ENCODE measurements at places on chromosomes 16 and 17. TPM values are rescaled to one million over a fixed set of nuclear protein-coding genes. Genes with fewer than 3 reads are reported as not detected.
A peak's percentile ranks its signal among the peaks of the same experiment; 100 is the strongest.

- H3K36me3 ChIP-seq = peaks cover 4% of the 10 kb centered on the region
- DNase-seq = no peak
- H3K4me3 ChIP-seq = no peak overlapping the region
- H3K4me1 ChIP-seq = no peaks in the 10 kb centered on the region
- H3K27ac ChIP-seq = no peak overlapping the region
- H3K27me3 ChIP-seq = no peaks in the 10 kb centered on the region
Observed at GRCh38 chr17:21177854-21178600, 35.9 kb downstream of the TMEM11 start.

DNA sequence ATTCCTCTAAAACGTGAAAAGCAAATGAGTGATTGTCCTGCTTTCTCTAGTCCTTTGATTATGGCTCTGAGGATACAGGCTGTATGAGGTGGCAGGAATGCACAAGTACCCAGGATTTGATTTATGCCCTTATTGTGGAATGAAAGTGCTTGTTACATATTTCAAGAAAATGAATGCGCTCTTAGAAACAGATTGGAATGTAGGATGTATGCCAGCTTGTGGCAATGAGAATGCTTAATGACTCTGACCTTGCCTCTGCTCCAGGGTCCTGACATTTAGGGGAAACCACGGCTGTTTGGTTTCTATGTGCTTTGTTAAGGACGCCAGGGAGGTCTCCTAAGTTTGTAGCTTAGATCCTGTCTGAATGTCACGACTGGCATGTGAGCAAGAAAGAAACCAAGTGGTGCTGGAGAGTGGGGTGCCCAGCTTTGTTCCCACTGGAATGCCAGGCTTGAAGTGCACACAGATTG is 22.0 kb downstream of the PRCD start:
- peaks cover 57% of the 10 kb centered on the region for H3K4me1 ChIP-seq
- peaks cover 8% of the 10 kb centered on the region for H3K36me3 ChIP-seq
- H3K27me3 ChIP-seq = no peaks in the 10 kb centered on the region
- DNase-seq = no peak
- H3K27ac ChIP-seq = peak overlapping the region; percentile 68
- no peak overlapping the region for H3K4me3 ChIP-seq

- no peak overlapping the region for H3K4me3 ChIP-seq
- H3K27ac ChIP-seq = no peak overlapping the region
- DNase-seq = no peak
- no peaks in the 10 kb centered on the region for H3K27me3 ChIP-seq
- no peaks in the 10 kb centered on the region for H3K36me3 ChIP-seq
- no peaks in the 10 kb centered on the region for H3K4me1 ChIP-seq
Observed at GRCh38 chr16:17238285-17239028, 232.3 kb downstream of the XYLT1 start.

DNA sequence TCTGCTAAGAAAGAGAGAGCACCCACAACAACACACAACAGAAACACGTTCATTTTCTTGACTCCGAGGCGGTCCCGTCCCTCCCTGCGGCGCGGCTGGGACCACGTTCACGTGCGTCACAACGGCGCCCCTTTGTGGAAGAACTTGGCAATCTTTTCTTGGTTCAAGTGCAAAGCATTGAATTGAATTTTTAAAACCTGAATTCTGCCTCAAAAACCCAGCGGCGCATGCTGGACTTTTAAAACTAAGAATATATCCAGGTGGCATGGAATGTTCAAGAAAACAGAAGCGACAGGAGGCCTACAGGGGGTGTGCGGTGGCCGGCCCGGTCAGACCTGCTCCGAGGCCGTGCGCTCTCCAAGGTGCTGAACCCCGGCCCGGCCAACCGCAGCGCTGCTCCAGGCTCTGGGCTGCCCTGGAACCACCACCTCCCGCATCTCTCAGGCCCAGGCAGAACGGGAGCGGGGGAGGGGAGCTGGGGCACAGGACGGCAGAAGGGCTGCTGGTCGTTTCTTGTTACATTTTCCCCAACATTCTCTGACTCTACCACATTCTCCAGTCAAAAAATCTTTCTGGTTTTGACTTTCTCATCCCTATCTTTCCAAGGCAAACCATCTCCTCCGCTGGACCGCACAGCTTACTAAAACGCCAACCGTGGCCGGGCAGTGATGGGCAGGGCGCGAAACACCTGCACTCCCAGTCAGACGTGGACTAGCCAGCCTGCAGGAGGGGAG is 3.4 kb upstream of the HEXD start:
- peak; percentile 77 for DNase-seq
- H3K4me1 ChIP-seq = peaks cover 35% of the 10 kb centered on the region
- H3K4me3 ChIP-seq = no peak overlapping the region
- H3K27me3 ChIP-seq = no peaks in the 10 kb centered on the region
- H3K27ac ChIP-seq = no peak overlapping the region
- H3K36me3 ChIP-seq = no peaks in the 10 kb centered on the region

- H3K27ac ChIP-seq = no peak overlapping the region
- peaks cover 22% of the 10 kb centered on the region for H3K4me1 ChIP-seq
- DNase-seq = no peak
- H3K4me3 ChIP-seq = no peak overlapping the region
Observed at GRCh38 chr16:371515-372301, 1.4 kb upstream of the MRPL28 start.

- no peaks in the 10 kb centered on the region for H3K27me3 ChIP-seq
- no peak overlapping the region for H3K27ac ChIP-seq
- no peak for DNase-seq
Observed at GRCh38 chr17:76243826-76244679, 3.8 kb upstream of the RNF157 start.

- no peaks in the 10 kb centered on the region for H3K4me1 ChIP-seq
- H3K27ac ChIP-seq = no peak overlapping the region
- H3K4me3 ChIP-seq = no peak overlapping the region
Observed at GRCh38 chr17:44793885-44794842, 35.4 kb downstream of the ADAM11 start.

- peak; percentile 67 for DNase-seq
- H3K36me3 ChIP-seq = no peaks in the 10 kb centered on the region
- no peak overlapping the region for H3K27ac ChIP-seq
- no peaks in the 10 kb centered on the region for H3K27me3 ChIP-seq
- peaks cover 7% of the 10 kb centered on the region for H3K4me1 ChIP-seq
Observed at GRCh38 chr17:48678141-48678971, 44.0 kb downstream of the PRAC1 start.

- H3K36me3 ChIP-seq = no peaks in the 10 kb centered on the region
- H3K27ac ChIP-seq = no peak overlapping the region
- H3K4me3 ChIP-seq = no peak overlapping the region
- H3K4me1 ChIP-seq = peaks cover 32% of the 10 kb centered on the region
Observed at GRCh38 chr17:35729405-35729833, 2.0 kb upstream of the RASL10B start.

DNA sequence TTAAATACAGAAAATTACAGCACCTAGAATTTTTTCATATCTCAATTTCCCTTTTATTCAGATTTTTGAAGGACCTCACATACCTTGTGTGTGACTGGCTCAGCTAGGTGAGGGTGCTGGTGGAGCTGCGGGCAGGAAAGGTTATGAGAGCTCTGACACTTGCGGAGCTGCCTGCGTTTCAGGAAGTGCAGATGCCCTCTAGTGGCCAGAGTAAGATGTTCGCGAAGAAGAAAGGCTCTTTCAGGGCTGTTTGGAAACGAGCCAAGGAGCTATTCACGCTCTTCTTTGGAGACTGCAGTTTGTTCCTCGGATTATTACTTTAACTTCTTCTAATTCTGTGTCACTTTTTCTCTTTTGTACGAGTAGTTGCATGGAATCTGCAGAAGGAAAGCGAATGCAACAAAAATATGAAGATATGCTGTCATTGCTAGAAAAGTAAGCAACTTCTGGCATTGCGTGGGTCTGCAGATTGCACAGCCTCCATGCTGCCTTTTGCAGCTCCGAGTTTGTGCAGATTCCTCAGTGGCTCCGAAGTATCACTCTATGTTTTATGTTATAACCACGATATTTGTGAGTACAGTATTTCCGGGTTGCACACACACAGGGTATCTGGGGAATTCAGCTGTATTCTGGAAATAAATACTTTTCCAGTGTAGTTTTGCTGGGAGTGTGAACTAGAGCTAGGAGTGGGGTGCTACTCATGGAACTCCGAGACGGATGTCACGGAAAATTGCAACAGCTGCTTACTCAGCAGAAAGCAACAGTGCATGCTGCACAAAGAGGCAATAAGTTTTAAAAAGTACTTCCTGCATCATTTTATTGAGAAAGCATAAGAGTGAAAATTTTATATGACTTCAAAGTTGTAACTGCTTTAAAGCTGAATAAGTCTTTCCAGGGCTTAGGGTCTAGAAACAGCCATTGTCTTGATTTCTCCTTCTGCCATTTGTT is 46.3 kb downstream of the DNAH9 start:
- peaks cover 7% of the 10 kb centered on the region for H3K4me1 ChIP-seq
- no peak overlapping the region for H3K27ac ChIP-seq
- H3K4me3 ChIP-seq = no peak overlapping the region
- DNase-seq = peak; percentile 79
- H3K27me3 ChIP-seq = no peaks in the 10 kb centered on the region
- no peaks in the 10 kb centered on the region for H3K36me3 ChIP-seq

DNA sequence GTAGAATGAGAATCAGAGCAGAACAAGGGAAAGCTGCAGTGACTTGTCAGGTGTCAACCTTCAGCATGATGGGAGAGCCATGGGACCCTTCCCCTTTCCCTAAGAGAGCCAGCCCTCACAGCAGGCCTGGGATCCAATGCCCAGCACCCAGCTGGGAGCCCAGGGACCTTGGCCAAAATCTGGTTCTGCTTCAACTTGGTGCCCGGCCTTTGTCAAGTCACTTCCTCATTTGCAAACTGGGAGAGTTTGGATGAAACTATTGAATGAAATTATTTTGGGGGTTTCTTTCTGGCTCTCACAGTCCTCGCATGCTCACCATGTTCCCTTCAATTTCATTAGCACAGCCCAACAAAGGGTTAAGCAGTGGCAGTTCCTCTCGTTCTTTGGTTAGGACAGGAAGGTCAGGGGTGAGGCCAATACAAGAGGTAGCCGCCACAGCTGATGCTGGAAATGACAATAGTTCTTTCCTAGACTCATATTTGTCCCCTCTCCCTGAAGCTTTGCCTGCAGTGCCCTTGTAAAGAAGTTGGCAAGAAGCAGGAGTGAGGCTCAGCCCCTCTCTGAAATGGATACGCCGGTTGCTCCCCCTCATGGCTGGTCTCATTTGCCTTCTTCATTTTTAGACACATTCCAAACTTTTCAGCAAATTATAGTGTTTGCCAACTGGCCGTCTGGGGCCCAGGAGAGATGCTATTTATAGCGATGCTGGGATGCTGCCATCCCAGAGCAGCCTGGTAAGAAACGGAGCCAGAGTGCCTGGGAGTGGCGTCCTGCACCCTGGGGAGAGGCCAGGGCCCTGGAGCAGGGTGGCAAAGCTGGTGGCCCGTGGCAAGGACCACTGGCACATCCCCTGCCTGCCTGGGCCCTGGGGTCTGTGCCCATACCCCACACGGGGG is 34.5 kb upstream of the MEOX1 start:
- DNase-seq = no peak
- H3K4me1 ChIP-seq = peaks cover 9% of the 10 kb centered on the region
- H3K4me3 ChIP-seq = no peak overlapping the region
- H3K36me3 ChIP-seq = no peaks in the 10 kb centered on the region
- H3K27ac ChIP-seq = no peak overlapping the region
- H3K27me3 ChIP-seq = no peaks in the 10 kb centered on the region

DNA sequence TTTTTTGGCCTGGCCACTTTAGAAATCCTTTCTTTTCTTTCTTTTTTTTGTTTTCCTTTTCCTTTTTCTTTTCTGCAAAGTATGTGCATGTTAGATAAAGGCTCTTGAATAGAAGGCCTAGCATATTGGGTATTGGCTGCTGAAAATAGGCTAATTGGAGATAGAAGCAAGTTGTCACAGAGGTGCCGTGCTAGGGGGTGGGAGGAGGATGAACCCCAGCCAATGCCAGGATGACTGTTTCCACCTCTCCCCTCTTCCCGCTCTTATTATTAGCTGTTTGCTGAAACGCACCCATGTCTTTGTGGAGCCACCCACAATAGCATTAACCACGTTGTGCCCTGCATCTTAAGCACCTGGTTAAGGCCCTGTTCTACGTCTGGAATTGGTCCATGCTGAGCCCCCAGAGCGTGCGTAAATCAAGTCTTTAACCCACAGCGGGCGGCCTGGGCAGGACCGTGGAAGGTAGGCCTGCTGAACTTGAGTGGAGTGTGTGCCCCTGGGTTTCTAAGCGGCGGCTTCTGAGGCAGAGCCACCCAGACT is 123.6 kb downstream of the MSI2 start:
- no peaks in the 10 kb centered on the region for H3K27me3 ChIP-seq
- peaks cover 15% of the 10 kb centered on the region for H3K4me1 ChIP-seq
- no peak overlapping the region for H3K4me3 ChIP-seq
- no peaks in the 10 kb centered on the region for H3K36me3 ChIP-seq
- DNase-seq = no peak

DNA sequence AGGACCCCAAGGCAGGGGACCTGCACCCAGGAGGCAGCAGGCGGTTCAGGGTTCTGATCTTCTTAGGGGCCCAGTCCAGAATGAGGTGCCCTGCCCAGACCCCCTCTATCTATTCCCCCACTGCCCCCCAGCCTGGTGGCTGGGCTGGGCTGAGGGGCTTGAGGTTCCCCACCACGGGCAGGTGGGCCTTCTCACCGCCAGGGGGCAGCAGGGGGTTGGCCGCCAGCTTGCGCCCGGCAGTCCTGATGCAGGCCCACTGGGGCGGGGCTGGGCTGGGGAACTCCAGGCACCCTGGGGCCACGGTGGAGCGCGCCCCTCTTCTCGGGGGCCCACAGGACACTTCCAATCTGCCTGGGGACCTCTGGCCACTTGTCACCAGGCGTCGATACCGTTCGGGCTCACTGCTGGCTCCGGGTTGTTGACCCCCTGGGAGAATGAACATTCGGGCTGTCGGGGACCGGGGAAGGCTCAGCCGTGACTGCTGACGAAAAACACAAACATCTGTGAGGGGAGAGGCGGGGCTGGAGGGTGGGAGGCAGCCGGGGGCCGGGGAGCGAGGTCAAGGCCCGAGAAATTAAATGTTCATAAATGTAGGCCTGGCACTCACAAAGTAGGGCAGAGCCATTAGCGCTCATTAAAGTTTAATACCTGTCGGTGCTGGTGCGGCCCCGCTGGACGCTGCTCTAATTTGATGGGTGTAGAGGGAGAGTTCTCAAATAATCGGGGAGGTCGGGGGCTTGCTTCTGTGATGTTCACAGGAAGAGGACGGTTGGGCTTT is 219.3 kb upstream of the GSE1 start:
- H3K4me3 ChIP-seq = no peak overlapping the region
- DNase-seq = peak; percentile 63
- peaks cover 21% of the 10 kb centered on the region for H3K4me1 ChIP-seq

GRCh38 chr17:27445971-27446370 is 10.3 kb upstream of the KSR1 start:
- no peak overlapping the region for H3K4me3 ChIP-seq
- H3K27me3 ChIP-seq = no peaks in the 10 kb centered on the region
- no peaks in the 10 kb centered on the region for H3K36me3 ChIP-seq
- no peaks in the 10 kb centered on the region for H3K4me1 ChIP-seq
- no peak for DNase-seq

The CDH1 gene
- 107 TPM for total RNA-seq

The NPIPA8 gene
- total RNA-seq = not detected

The DNAH17 gene
- total RNA-seq = not detected

The G6PC1 gene
- not detected for total RNA-seq

The PPY gene
- 15.5 TPM for total RNA-seq

The PRKCB gene
- 10.6 TPM for total RNA-seq

The ZFP3 gene
- 5.4 TPM for total RNA-seq

The SPNS2 gene
- total RNA-seq = 58.0 TPM

The PRSS27 gene
- total RNA-seq = not detected

The SLC5A2 gene
- total RNA-seq = 0.26 TPM

The PLA2G10 gene
- total RNA-seq = 2.6 TPM
